ENCODE measurements at places on chromosomes 5 and 9.

DNA sequence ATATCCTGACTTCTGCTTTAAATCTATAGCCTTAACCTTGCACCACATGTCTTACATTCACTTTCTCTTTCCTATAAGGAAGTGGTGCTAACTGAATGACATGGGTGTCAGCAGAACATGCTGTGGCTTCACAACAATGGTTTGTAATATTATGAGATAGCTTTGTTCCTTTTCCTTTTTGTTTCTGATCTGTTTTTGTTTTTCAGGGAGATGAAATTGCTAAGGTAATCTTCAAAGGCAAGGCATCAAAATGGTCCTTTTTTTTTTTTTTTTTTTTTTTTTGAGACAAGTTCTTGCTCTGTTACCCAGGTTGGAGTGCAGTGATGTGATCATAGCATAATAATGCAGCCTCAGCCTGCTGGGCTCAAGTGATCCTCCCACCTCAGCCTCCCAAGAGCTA, 53.6 kb upstream of the RANBP6 start:
- DNase-seq, result no peak

GRCh38 chr9:83472221-83472665, 66.0 kb downstream of the FRMD3 start:
- no peak for DNase-seq

- no peak for DNase-seq
Measured at GRCh38 chr9:131554843-131555351, 9.6 kb downstream of the PRRT1B start.

DNA sequence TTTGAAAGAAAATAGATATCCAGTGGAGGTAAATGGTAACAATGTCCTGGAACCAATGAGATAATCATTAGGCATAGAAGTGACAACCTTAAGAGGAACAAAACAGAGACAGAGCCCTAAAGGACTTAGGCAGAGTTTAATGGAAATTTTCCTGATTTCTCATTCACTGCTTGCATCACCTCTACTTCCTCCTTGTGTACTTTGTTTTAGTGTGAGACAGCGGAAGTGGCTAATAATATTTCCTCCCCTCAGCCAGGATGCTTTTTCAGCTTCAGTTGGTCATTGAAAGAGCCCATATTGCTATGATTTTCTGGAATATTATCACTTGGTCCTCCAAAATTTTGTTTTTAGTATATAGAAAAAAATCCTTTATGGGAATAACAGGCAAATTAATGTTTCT, 153.4 kb upstream of the MPDZ start:
- DNase-seq, result no peak

DNA sequence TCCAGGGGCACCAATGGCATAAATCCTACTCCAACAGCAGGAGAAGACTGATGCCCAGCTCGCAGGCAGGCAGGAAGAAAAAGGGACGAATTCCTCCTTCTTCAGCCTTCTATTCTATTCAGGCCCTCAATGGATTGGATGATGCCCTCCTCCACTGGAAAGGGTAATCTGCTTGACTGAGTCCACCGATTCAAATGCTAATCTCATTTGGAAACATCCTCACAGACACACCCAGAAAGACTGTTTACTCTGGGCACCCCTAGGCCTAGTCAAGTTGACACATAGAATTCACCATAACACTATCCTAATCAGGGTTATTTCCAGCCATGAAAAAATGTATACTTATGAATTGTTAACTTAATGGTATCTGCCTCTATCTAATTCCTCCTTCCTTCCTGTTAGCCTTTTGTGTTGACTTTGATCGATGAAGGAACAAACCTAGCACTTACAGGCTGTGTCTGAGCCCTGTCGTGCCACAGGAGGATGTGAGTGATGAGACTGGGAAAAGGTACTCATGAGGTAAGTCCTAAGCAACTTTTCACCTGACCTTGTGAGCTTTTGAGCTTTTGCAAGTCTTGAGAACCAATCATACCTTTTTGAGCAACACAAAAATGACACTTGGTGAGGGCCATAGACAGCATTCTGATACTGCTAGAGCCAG, 36.5 kb downstream of the FOXD1 start:
- no peak for DNase-seq

GRCh38 chr5:18566671-18567070, 932.4 kb downstream of the TAF11L14 start:
- DNase-seq, result no peak

GRCh38 chr5:76851728-76852369, 2.0 kb downstream of the S100Z start:
- no peak for DNase-seq

- no peak for DNase-seq
Measured at GRCh38 chr5:14489643-14490042, 91.9 kb upstream of the OTULINL start.

DNA sequence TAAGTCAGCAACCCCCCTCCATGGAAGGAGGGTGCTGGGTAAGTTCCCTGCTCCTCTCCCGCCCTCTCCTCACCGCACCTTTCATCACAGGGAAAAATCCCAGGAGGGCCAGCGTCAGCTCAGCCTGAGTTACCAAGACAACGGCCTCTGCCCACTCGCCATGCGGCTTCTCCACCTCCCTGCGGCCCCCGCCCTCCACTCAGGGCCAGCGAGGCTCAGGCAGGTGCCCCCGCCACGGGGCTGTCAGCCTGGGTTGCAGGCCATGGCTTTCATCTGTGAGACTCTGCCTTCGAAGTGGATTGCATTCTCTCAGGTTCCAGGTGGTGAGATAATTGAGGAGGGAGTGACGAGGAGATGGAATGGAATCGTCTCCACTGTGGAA, 27.2 kb upstream of the LAMC3 start:
- DNase-seq, result no peak

- DNase-seq, result no peak
Measured at GRCh38 chr9:5575000-5575399, 53.9 kb upstream of the RIC1 start.

DNA sequence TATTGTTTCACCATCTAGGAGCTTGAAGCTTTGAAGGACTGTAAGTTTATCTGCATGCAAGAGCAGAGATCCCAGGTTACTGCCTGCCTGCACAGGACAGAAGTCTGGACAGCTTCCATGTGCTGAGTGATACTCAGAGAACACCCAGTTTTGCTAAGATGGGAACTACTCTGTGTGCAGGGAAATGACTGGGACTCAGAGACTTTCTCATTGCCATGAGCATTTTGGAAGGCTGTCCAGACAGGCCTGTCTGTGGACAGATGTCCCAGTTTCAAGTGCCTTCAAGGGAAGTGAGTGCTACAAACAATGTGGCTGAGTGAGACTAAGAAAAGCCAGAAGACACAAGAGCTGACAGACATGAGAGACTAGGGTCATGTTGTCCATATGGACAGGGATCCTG, 19.2 kb upstream of the ZNF131 start:
- DNase-seq, result no peak

DNA sequence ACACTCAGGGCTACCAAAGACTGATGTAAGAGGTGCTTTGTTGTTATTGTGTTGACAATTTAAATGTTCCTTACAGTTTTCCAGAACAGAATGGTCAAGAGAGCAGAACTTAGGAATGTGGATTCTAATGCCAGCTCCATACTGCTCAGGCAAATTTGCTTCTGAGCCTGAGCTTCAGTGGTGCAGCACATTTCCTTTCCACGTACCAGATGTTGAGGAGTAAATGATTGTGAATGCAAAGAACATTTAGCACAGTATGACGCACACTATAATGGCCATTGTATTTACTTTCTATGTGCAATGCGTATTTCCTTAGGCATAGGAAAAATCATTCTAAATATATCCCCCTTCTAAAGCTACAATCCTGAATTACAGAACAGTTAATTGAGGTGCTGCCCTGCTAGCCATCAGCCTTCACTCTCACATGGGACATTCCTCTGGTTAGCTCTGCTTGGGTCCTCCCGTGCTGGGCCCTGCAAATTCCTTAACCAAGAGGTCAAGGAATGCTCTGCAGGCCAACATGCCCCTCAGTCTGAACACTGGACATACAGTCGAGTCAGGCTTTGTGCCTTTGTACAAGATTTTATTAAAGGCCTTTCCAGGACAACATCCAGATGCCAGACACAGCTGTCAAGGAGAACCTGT, 21.1 kb upstream of the TMEM174 start:
- no peak for DNase-seq

DNA sequence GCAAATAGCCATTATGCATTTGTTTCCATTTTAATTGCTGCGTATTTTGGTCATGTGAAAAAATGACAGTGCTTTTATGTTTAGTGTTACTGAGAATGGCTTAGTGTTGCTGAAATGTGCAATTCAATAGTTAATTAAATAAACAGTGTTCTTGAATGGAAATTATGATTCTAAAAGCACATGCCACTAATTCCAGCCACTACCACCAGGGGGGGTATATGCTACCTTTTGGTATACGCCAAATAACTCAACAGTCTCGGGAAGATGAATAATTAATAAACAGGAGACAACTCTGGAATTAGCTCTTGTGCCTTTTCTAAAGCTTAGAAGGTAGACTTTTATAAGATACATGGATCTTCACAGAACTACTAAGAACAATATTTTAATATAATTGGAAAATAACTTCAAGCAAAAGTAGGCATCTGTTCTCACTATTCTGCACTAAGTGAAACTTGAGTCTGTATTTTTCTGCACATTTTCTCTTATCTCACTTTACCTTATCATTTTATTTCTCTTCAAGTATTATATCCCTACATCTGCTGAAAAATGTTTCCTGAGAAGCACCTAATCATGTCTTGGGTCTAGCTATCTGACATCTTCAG, 83.5 kb upstream of the MINAR2 start:
- DNase-seq, result no peak

GRCh38 chr5:63230754-63231153, 652.1 kb downstream of the LRRC70 start:
- no peak for DNase-seq

DNA sequence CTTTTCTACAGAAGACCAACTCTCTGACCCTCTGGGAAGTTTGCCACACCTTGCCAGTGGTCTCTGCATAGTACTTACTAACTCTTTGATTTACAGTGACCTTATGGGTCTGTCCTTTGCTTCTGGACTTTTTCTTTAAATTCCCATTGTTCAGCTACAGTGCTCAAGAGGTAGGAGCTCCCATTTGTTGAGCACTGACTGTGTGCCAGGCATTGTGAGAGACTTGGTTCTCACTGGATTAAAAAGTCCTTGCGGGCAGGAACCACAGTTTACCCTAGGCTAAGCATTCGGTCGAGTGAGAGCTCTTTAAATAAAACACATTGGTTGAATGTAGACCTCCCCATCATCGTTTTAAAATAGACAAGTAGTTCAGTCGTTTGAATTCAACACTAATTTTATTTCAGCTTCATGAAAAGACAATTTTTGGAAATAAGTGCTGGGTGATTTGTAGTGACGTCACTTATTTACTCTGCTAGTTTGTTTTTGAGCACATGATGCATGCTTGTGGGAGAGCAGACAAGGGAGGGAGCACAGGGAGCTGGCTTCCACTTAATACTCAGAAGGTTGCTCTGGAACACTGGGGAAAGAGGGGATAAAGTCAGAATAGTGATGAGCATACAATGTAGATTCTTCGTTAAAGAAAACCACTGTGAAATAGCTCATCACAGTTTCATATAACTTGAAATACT, 27.1 kb downstream of the RASGRF2 start:
- no peak for DNase-seq

DNA sequence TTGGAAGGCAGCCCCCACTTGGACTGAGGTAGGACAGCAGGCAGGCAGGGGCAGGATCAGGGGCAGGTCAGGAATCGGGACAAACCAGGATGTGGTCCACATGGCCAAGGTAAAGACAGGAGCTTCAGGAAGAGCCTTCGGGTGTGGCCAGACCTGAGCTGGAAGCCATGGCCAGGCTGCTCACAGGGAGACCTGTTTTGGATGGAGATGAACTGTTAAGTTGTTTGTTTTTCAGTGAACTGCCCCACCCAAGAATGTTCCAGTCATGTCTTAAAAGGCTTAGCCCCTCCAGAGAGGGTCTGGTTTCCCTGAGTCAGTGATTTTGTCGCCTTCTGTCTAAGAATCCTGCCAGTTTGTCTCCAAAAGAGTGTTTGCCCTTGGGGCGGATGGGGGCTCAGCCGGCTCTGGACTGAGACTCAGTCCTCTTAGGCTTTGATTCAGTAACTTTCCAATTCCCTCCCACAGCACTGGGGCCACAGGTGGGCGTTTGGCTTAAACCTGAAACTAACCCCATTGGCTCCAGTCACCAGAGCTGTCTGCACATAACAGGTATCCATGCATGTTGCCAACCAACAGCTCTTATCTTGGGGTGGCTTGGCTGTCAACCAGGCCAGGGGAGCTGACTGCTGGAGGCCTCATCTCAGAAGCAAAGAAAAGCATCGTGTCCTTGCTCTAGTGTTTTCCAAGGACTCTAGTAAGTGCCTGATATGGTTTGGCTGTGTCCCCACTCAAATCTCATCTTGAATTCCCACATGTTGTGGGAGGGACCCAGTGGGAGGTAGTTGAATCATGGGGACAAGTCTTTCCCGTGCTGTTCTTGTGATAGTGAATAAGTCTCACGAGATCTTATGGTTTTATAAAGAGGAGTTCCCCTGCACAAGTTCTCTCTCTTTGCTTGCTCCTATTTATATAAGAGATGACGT, 11.3 kb upstream of the ANKH start:
- DNase-seq, result no peak

GRCh38 chr5:90590170-90590569, 31.6 kb downstream of the ADGRV1 start:
- no peak for DNase-seq

DNA sequence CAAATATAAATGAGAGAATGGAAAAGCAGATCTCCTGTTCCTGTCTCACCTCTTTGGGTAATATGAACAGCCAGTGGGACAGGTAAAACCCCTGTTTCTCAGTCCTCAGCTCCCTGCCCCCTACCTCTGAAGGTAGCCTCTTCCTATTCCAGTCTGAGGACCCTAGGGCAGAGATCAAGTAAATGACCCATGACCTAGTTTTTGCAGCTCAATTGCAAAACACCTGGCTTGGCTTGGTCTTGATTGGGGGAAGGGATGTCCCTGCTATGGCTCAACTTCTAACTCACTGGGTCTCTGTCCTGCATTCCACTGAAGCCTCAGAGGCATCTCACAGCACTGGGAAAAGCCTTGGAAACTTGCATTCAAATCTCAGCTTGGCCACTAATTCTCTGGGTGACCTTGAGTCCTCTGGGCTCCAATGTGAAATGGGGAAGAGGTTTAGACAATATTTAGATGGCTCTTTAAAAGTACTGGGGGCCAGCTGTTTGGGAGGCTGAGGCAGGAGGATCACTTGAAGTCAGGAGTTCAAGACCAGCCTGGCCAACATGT, 1.6 kb upstream of the GALT start:
- DNase-seq, result no peak

- no peak for DNase-seq
Measured at GRCh38 chr5:111753884-111754589, 3.0 kb downstream of the NREP start.

- DNase-seq, result no peak
Measured at GRCh38 chr5:168513861-168514428, 15.2 kb upstream of the FBLL1 start.

DNA sequence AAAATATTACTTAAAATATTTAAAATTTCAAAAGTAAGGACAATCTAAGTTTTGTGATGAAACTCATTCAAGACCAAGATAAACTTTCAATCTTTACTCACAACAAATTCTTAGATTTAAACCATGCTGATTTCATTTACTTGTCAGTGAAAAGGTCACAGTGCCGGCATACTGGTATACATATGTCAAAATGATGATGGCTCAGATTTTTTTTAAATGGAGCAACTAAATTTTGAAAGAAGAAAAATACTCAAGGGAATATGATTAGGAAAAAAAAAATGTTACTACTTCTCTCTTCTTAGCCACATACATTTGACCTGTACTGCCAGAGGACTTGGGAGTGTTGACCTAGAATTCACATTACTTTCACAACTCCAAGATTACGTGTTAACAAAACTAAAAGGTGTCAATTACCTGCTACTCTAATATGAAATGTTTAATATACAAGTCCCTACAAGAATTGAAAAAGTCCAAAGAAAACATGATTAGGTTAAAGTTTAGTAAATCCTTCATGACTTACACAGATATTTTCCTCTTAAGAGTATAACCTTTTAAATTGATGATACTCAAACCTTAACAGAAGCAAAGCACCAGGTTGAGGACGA, 4.6 kb downstream of the EFNA5 start:
- no peak for DNase-seq

All from NCI-H748 treated with DMSO at 0.1 percent for 48 hours (cell line).